ENCODE measurements at places on chromosomes 2 and 18.

DNA sequence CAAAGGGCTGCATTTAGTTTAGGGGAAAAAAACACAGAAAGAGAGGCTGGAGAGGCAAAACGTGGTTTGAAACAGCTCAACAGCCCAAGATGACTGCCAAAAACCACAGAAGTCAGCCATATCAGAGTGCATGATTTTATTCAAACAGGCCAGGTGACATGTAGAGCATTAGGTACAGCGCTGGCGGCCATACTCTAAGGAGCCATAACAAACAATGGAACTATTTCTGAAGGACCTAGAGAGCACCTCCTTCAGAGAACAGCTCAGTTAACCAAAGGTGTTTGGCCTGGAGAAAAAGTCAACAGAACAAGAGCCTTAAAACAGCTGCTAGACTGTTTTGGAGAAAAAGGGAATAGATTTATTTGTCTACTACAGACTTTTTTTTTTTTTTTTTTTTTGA, 2.6 kb downstream of the THADA start:
- DNase-seq, result no peak

DNA sequence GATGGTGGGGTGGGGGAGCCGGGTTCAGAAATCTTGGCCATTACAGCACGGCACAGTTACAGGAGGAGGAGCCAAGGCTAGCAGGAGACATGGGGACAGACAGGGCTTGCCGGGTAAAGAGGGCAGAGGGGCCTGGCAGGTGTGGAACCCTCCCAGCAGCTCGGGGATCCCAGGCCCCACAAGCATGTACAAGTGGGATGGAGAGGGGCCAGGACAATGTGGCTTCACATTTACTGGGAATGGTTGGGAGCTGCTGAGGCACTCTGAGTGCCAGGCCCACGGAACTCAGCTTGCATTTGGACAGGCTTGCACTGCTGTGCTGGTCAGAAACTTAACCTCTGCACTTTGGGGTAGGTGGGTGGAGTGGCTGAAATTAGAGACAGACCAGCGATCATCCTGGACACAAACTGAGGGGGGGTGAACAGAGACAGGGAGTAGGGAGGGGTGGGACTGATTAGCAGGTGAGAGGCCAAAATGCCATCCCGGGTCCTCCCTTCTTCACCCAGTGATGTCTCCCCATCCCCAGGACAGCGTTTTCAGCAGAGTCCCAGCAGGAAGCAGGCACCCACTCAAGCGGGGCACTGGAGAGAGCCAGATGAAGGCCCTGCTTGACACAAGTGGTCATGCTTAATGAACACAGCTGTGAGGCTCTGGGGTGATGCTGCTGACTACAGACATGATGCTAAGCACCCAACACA, 9.6 kb downstream of the PER2 start:
- DNase-seq, result no peak

- DNase-seq, result no peak
These were observed 312.9 kb downstream of the GULP1 start for GRCh38 chr2:188604579-188604978.

DNA sequence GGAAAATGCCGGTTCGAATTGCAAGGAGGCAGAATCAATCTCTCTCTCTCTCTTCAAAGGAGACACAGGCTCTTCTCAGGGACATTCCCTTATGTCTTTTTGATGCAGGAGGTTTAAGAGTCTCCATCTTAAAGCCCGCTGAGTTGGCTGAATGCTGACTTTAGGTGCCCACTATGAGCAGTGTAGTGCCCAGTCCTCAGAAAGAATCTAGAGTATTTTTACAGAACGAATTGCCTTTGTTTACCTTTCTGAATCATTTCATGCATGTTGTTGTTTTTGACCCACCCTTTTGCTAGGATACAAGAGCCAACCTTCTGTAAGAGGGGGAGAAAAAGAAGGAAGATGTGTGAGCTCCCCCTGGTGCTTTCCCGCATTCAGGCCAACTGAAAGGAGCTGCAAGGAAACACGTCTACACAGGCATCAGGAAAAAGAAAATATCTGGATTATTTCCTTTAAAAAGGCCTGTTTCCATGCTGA, 193.5 kb upstream of the TCF4 start:
- no peak for DNase-seq

GRCh38 chr2:88680266-88680902, 11.1 kb upstream of the RPIA start:
- DNase-seq, result no peak

GRCh38 chr18:70491734-70492348, 203.0 kb downstream of the SOCS6 start:
- DNase-seq, result peak; percentile 34

Measured in stimulated activated CD4-positive, alpha-beta T cell treated with anti-CD3 and anti-CD28 coated beads, Interleukin-12 subunit alpha, Interleukin-12 subunit beta, amount 100 ng/mL, for 4 hours (primary cell).